Renal pelvis (tissue), 12 donors: ENCODE measurements at places on chromosomes 3 and 15.

GRCh38 chr3:23576379-23576959, 229.3 kb upstream of the UBE2E1 start:
- DNase-seq: no peak

DNA sequence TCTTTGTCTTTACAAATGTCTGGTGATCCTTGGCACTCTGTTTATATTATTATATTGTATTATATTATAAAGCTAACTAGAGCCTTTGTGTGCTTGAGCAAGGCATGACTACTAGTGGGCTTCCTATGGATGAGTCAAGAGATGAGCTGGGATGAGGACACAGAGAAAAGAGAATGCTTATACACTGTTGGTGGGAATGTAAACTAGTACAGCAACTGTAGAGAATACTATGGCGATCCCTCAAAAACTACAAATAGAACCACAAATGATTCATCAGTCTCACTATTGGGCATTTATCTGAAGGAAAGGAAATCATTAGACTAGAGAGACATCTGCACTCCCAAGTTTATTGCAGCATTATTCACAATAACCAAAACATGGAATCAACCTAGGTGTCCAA, 40.8 kb upstream of the MED12L start:
- DNase-seq: no peak

GRCh38 chr3:129994883-129995559, 20.5 kb downstream of the TRH start:
- no peak for DNase-seq

DNA sequence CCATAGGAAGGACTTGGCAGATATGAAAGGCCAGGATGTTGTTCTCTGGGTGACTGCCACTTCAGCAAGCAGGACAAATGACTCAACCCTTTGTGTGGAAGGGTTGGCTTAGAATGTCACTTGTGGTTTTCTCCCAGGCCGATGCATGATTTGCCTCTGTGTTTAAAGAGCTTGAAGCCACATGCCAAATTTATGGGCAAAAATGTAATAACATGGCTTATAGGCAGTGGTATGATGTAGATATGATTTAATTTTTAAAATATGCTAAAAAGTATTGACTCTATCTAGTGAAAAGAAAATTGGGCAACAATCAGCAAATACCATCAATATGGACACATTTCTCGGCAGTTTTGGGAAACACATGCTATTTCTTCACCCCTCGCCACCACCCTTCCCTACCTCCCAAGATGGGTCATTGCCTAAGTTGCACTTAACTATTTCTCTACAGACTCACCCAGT, 114.6 kb downstream of the CYP19A1 start:
- DNase-seq: no peak

DNA sequence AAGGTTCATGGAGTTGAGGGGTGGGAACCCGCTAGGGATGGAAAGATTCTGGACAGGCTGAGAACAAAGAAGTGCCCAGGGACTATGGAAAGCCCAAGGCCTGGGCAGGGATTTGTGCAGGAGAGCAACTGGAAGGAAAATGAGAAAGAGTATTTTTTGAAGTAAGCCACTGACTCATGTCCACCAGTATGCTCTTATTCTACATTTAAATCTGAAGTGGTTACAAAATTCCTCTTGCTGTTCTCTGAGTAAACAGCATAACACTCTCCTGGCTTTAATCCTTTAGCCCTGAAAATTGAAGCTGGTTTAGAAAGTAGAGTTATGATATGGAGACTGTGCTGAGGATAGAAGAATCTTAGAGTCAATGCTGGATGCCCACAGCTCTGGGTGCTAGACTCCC, 165.2 kb downstream of the ISL2 start:
- DNase-seq: no peak

DNA sequence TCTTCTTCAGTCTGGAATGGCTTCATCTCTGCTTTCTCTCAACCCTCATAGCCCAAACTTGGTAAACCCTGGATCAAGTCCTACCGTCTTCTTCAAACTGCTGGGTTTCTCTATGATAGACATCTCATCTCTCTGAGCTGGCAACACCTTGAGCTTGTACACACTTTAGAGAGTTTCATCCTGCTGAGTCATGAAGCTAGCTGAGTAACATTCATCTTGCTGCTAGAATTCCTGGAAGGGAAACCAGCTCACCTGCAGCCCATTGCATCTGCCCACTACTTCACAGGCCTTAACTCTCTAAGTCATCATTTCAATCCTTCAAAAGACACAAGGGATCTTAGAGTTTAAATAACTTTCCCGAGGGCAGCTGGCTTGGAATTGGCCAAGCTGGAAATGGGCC, 175.5 kb upstream of the RORA start:
- DNase-seq: no peak

- no peak for DNase-seq
Observed at GRCh38 chr15:69818529-69818928, 279.2 kb downstream of the TLE3 start.

DNA sequence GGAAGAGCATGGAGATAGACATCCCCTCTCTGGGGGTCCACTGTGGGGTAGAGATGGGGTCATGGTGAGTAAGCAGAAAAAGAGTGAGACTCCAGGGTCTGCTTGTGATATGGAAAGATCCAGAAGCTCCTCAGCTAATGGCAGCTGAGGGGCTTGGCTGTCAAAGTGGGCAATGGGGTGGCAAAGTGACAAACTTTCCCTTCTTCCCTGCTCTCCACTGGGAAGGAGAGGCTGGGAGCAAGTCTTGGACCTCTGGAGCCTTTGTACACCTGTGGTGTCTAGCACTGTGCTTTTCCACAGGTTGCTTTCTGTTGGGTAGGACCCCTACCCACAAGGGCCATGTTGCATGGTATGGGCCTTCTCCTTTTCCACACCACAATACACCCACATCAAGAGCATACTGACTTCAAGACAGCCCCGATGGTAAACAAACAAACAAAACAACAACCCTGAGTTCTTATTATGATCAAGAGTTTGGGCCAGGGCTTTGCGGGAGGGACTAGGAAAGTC, 3.5 kb downstream of the ITGA11 start:
- DNase-seq: no peak

DNA sequence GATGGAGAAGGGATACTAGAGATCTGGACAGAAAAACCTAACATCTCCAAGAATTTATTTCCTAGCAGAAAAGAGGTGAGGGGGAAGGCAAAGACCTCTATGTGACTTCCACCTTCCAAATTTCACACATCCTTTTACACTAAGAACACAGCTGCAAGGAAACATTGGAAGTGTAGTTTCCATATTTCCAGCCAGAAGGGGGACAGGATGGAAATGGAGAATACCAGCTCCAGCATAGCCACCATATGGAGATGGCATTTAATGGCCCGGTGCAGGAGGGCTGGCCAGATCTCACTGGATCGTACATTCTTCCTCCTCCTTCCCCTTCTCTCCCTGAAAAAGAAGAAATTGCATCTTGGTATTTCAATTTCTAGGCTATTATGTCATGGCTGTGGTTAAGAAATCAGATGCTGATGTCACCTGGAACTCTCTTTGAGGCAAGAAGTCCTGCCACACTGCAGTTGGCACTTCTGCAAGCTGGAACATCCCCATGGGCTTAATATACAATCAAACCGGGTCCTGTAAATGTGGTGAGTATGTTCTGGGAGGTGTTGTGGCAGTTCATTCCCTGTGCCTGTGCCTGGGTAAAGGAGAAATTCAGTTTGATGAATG, 36.9 kb upstream of the TF start:
- no peak for DNase-seq

- no peak for DNase-seq
Observed at GRCh38 chr3:4613366-4613765, 120.2 kb downstream of the ITPR1 start.

GRCh38 chr3:168534761-168535160, 439.0 kb upstream of the GOLIM4 start:
- DNase-seq: no peak

- no peak for DNase-seq
Observed at GRCh38 chr3:140574375-140574774, 103.5 kb upstream of the TRIM42 start.

DNA sequence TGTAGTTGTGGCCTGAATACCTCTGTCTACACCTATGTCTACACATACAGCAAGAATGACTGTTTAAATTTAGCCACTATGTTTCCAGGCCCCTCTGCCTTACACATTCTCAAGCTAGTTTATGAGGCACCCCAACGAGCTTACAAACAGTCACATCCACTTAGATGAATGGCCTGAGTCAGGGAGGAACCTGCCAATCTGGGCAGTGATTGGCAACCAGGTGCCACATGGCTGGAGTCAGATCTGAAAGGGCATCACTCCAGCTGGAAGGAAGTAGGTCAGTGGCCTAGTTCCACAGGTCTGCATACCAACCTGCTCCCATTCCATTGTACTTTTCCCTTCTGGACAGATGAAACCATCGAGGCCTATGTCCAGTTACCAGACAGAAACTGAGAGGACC, 136.3 kb downstream of the FOXP1 start:
- no peak for DNase-seq

DNA sequence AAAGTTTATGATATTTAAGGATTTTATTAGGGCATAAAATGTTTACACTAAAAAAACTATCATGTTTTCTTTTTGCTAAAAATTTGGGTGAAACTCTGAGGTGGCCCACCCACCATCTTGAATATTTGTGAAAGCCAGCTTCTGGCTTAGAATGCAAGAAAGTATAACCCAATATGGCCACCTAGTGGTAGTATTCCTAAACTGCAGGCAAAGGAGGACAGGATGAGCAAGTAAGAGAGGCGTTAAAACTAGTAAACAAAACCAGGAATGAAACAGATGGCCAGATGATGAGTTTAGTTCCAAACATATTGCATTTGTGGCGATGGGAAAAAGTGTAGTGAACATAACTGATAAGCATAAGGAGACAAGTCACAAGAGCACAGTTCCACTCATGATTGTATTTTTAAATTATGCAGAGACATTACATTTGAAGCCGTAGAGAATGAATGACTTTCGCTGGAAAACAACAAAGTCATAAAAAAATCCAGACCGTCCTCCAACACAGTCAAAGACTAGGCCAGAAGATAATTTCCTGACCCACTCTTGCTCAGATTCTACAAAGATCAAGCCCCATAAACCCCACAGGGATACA, 103.3 kb upstream of the PRTG start:
- peak; percentile 78 for DNase-seq

DNA sequence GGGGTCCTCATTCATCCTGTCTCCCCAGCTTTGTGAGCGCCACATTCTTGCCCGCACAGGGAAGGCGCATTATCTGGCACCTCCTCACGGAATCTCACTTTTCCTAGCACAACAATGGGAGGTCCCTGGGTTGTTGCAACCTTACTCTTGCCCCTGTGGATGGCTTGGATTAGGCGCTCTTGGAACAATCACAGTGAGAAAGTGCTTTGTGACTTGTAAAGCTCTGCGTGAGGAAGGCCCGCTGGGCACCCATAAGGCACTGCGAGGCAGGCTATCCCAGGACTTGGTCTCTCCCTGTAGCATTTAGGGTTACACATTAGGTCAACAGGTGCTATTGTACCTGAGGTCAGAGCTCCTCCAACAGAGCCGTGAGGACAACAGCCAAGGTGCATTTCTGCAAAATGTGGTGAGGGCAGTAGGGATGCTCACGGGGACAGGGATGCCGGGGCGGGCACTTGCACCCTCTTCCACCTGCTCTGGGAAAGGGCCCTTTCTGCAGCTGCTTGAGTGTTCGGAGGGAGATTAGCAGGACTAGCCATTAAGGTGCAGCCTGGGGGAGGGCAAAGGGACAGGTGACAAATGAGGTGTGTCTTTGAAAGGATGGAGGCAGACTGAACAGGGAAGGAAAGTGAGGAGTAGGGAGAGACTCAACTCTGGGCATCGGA, 13.9 kb upstream of the LRRC15 start:
- no peak for DNase-seq
